ENCODE measurements at places on chromosomes 4 and X.

DNA sequence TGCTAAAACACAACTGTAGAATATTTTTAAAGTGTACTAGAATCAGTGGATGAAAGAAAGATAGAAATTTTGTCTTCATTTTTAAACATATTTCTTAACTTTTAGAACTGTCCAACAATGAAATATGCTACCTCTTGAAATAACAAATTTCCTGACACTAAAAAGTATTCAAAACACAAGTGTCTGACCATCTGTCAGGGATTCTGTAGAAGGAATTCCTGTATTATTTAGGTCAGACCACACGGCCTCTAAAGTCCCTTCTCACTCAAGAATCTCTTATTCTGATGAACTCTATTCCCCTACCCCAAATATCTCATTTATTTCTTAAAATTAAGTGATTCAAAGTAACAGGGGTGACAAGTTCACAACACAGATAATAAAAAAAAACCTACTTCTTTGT, 99.1 kb downstream of the MAML3 start:
- no peak for DNase-seq

DNA sequence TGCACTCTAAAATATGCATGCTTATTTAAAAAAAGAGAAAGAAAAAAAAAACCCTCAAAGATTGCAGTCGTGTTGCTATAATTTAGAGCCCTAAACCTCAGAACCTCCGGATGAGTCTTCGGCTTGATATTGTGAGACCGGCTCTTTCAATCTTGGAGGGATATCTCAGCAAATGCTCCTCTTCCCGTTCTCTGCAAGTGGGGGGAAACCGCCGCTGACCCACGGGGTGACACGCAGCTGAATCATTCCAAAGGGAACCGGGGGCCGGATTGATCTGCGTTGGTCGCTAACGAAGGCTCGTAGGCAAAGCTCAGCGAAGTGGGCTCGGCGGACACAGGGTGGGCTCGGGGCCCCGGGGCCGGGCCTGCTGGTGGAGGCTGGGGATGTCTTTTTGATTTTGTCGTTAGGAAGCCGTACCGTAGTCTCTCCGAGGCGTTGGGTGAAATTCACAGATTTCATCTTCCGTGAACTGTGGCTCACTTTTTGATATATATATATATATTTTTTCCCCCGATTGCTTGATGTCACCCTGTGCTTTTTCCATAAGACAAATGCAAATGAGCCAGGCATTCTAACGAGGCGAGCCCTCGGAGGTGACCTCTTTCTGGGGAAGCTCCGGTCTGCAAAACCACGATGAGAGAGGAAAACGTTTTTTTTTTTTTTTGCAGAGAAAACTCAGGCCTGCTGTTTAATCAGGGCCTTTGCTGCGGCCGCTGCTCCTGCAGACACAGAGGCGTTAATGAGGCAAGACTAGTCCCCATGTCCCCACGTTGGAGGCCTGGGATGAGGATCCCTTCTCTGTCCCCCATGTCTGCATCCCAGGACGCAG, 110.7 kb upstream of the PPP2R3B start:
- no peak for DNase-seq

GRCh38 chrX:21934414-21934813, 6.1 kb upstream of the SMS start:
- no peak for DNase-seq

GRCh38 chrX:45719751-45720501, 519.2 kb upstream of the DIPK2B start:
- no peak for DNase-seq

DNA sequence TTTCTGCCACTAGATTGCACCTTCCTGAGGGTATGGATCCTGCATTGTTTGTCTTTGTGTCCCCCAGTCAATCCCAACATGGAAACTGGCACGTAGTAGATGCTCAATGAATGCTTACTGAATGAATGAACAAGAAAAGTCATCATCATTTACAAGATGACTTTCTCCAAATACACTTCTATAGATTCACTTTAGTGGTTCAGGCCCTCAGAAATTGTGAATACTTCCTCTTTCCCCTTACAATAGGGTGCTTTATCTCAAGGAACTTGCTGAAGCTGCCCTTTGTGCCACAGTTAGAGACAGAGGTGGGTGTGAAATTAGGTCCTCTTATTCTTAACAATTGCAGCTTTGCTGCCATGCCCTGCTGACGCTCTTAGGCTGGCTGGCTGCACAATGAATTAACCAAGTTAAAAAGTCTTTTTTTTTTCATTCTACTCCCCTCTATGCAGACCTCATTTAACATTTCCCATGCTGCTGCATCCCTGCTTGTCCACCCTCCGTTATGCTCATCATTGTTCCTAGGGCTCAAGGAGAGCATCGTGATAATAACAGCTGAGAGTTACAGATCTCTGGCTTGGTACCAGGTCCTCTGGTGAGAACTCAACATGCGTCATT, 108.0 kb upstream of the ZNF518B start:
- DNase-seq = no peak

DNA sequence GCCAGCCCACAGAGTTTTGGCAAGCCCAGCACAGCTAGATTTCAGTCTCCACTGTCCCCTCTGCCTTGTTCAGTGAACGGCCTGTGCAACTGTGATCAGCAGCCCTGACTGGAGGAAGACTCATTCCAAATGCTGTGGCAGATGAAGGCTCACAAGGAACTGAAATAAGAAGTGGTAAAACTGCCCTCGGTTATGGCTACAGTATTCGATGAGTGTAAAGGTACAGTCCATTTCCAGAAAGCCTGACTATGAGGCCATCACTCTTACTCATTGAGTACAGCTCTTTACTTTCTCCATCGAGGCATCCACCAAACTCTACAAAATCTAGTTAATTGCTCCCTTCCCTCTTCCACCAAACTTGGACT, 69.1 kb downstream of the RHOH start:
- DNase-seq = no peak

- no peak for DNase-seq
Observed at GRCh38 chrX:126820700-126821420, 1.3 kb downstream of the PRR32 start.

DNA sequence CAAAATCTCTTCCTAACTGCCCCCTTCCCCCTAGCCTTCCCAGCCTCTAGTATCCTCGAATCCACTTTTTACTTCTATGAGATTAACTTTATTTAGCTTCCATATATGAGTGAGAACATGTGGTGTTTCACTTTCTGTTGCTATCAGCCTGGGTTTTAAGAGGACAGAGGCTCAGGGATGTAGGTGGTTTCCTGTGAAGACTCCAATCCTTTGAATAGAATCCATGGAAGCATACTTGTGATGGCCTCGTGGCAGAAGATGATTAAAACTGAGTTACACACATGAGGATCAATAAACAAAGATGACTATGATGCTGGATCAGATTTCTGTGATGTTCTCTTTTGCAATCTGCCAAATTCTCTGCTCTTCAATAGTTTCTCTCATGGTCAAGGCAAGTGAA, 29.8 kb downstream of the CD99L2 start:
- DNase-seq = no peak

DNA sequence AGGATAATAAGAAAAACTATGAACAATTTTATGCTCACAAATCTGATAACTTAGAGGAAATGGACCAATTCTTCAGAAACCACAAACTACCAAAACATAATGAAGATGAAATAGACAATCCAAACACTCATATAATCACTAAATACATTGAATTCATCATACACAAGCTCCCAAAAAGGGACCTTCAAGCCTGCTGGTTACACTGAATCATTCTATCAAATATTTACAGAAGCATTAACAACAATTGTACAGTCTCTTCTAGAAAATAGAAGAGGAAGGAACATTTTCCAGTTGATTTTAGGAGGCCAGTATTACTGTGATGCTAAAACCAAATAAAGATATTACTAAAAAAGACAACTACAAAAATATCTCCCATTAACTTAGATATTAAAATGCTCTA, 88.3 kb downstream of the IL15 start:
- no peak for DNase-seq

- DNase-seq = no peak
Observed at GRCh38 chrX:72735561-72735960, 21.5 kb upstream of the PHKA1 start.
